ENCODE measurements at places on chromosomes 1 and 21.

DNA sequence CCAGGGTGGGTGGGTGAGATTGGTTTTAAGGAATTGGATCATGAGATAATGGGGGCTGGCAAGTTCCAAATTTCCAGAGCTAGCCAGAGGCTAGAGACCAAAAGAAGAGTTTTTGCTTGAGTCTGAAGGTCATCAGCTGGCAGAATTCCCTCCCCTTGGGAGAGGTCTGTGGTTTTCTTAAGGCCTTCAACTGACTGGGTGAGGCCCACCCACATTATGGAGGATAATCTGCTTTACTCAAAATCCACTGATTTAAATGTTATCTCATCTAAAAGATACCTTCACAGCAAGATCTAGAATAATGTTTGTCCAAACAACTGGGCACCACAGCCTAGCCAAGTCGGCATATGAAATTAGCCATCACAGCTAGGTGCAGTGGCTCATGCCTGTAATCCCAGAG is 156.4 kb downstream of the URB2 start:
- no peaks in the 10 kb centered on the region for H3K4me1 ChIP-seq
- no peak overlapping the region for H3K4me3 ChIP-seq
- no peaks in the 10 kb centered on the region for H3K27me3 ChIP-seq
- H3K36me3 ChIP-seq = no peaks in the 10 kb centered on the region
- no peak for DNase-seq

DNA sequence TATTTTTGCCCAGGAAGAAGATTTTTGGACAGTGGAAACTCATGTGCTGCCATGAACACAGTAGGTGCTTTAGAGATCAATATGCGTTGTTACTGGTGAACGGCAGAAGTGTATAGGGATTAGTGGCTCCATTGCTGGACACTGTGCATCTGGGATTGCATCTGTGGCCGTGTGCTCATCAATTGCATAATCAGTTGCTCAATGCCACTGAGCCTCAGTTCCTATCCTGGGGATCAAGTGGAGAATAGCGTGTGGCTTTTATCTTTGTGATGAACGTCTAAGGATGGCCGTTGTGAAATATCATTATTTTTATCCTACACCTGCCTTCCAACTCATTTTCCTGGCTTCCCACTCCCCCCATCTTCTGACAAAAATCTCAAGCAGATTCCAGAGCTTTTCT is 5.4 kb downstream of the TNN start:
- no peak overlapping the region for H3K27ac ChIP-seq
- no peak for DNase-seq
- no peaks in the 10 kb centered on the region for H3K36me3 ChIP-seq
- no peaks in the 10 kb centered on the region for H3K27me3 ChIP-seq
- H3K4me3 ChIP-seq = no peak overlapping the region

GRCh38 chr1:186623551-186623950 is 56.7 kb downstream of the PTGS2 start:
- no peaks in the 10 kb centered on the region for H3K36me3 ChIP-seq
- H3K27me3 ChIP-seq = no peaks in the 10 kb centered on the region
- no peak for DNase-seq
- H3K4me3 ChIP-seq = no peak overlapping the region

DNA sequence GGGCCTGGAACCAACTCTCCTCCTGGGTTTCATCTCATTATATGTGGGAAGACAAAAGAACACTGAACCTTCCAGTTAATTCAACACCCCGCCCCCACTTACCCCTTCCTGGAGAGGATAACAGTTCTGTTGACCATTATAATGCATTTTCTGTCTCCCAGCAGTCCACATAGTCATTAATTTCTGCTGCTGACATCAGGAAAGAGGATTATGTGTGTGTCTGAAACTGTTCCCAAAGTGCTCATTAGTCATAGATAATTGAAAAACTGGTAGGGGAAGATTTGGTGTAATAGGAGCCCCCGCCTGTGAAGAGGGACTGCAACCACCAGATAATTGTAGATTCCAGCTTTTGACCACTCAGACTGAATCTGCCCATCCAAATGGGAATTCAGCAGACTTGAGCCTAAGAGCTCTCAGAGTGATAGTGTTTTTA is 208.7 kb downstream of the FGGY start:
- H3K4me3 ChIP-seq = no peak overlapping the region

- no peak overlapping the region for H3K4me3 ChIP-seq
- DNase-seq = no peak
- H3K36me3 ChIP-seq = no peaks in the 10 kb centered on the region
Observed at GRCh38 chr1:198203434-198203833, 46.6 kb downstream of the NEK7 start.

DNA sequence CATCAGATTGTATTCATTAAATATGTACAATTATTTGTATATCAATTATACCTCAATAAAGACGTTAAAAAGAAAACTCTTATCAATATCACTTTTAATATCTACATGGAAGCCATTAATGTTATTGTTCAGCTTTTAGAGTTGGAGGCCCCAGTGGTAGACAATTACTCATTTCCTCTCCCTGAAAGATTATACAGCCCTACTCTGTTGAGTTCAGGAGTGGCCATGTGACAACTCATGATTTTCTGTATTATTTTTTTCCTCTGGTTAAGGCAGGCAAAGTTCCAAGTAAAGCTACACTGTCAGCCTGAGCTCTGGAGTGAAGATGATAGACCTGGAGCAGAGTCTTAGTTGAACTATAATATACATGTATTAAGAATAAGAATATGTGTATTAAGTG is 247.9 kb upstream of the B3GALT2 start:
- H3K27me3 ChIP-seq = no peaks in the 10 kb centered on the region
- H3K4me3 ChIP-seq = no peak overlapping the region
- no peaks in the 10 kb centered on the region for H3K4me1 ChIP-seq

GRCh38 chr1:40944841-40945430 is 34.6 kb upstream of the CTPS1 start:
- H3K4me1 ChIP-seq = peaks cover 11% of the 10 kb centered on the region
- peak overlapping the region; percentile 90 for H3K27ac ChIP-seq
- no peak for DNase-seq
- no peaks in the 10 kb centered on the region for H3K27me3 ChIP-seq

DNA sequence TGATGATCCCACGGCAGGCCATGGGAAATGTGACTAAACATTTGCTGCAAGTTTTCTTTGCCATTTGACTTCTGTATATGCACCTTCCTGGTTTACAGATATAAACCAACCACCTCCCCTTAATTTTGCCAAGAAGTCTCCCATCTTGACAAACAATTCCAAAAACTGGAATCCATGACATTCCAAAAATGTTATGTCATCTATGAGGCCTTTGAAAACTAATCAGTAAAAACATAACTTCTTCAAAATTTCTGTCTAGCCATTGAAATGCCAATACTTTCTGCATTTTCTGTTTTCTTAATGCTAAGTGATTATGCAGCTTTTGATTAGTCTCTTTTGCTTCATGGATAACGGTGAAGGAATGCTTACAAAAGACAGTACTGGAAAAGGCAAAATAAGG is 84.1 kb downstream of the LYST start:
- H3K4me1 ChIP-seq = no peaks in the 10 kb centered on the region
- no peak for DNase-seq
- no peak overlapping the region for H3K4me3 ChIP-seq
- peaks cover 4% of the 10 kb centered on the region for H3K36me3 ChIP-seq

DNA sequence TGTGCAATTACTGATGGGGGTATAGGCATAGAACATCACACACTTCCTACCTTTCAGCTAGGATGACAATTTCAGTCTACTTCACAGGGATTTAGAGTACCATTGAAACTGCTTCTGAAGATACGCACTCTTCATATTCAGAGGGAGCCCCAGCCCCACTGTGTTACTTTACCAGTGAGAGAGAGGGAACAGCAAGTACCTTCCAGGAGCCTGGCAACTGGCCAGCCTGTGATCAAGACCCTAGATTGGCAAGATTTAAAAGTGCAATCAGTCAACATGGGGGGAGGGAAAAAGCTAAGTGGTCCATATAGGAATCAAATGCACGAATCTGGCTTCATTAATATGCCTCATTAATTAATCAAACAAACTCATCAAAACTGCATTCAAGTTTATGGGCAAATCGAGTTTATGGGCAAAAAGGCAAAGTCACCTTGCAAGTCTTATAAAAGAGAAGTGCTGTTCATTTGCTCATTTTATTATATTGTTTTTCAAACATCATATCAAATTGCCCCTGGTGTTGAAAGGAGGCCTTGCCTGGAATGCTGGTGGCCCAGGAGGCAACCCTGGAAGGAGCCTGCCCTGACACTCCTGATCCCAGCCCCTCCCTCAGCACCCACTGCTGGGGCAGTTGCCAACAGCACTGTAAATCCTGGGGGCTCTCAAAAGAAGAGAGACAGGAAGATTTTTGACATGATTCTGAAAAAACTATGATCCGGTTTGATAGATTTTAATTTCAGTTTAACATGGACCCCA is 184.9 kb upstream of the DPT start:
- DNase-seq = no peak
- H3K36me3 ChIP-seq = no peaks in the 10 kb centered on the region
- no peaks in the 10 kb centered on the region for H3K4me1 ChIP-seq
- H3K27ac ChIP-seq = no peak overlapping the region
- H3K4me3 ChIP-seq = no peak overlapping the region
- no peaks in the 10 kb centered on the region for H3K27me3 ChIP-seq

GRCh38 chr1:178938959-178939317 is 68.1 kb upstream of the ANGPTL1 start:
- H3K36me3 ChIP-seq = no peaks in the 10 kb centered on the region
- peak overlapping the region; percentile 89 for H3K27ac ChIP-seq
- no peaks in the 10 kb centered on the region for H3K27me3 ChIP-seq
- peak; percentile 33 for DNase-seq

GRCh38 chr1:53600561-53600960 is 138.4 kb downstream of the GLIS1 start:
- H3K4me1 ChIP-seq = no peaks in the 10 kb centered on the region
- no peak overlapping the region for H3K4me3 ChIP-seq
- no peak for DNase-seq
- H3K36me3 ChIP-seq = no peaks in the 10 kb centered on the region
- no peak overlapping the region for H3K27ac ChIP-seq

- H3K4me1 ChIP-seq = peaks cover 9% of the 10 kb centered on the region
- H3K27ac ChIP-seq = peak overlapping the region; percentile 98
Observed at GRCh38 chr1:203796236-203796605, 798 bp downstream of the ZBED6 start.
